ENCODE measurements at places on chromosomes 2 and 18.

- DNase-seq: no peak
Measured at GRCh38 chr18:78429127-78430108, 550.2 kb upstream of the SALL3 start.

DNA sequence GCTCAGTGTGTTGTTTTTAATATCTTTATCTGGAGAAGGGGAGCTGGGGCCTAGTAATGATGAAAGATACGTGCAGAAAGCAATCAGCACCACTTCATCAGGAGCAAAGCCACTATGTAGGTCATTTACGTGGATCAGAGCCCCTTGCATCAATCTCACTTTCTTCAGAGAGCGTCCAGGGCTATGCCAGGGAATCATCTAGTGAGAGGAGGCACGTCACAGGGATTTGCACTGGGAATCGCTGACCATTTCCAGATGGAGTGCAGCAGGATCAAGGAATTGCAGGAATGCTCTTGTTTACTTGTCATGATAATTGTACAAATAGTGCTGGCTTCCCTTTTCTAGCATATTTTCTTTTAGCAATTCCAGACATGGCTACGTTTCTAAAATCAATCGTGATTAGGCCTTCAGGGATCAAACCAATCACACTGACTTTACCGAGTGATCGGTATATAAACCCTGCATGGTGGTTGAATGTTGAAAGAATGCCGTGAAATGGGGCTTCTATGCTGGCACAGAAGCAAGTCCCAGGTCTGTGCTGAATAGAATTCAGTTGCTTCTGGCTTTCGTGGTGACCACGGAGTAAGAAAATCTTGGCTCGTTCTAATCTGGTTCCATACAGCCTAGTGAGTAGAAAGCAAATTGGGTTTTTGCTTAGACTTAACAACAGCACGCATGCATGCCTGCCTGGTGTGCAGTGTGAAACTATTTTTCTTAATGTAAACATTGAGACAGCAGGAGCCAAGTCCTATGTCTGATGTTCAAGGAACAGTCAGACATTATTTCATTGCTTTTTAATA is 122.8 kb downstream of the TMEM200C start:
- DNase-seq: no peak

GRCh38 chr2:131132729-131133128 is 27.6 kb downstream of the PLEKHB2 start:
- DNase-seq: no peak

- DNase-seq: no peak
Measured at GRCh38 chr18:78622251-78622906, 357.2 kb upstream of the SALL3 start.

- peak; percentile 31 for DNase-seq
Measured at GRCh38 chr2:38108907-38109731, 33.2 kb upstream of the CYP1B1 start.

GRCh38 chr2:18136881-18137475 is 258.5 kb downstream of the KCNS3 start:
- DNase-seq: no peak

- no peak for DNase-seq
Measured at GRCh38 chr2:200189964-200190363, 116.5 kb upstream of the SPATS2L start.

- no peak for DNase-seq
Measured at GRCh38 chr18:11322716-11323115, 173.3 kb upstream of the PIEZO2 start.

GRCh38 chr2:68223419-68223818 is 28.9 kb downstream of the PPP3R1 start:
- DNase-seq: no peak

DNA sequence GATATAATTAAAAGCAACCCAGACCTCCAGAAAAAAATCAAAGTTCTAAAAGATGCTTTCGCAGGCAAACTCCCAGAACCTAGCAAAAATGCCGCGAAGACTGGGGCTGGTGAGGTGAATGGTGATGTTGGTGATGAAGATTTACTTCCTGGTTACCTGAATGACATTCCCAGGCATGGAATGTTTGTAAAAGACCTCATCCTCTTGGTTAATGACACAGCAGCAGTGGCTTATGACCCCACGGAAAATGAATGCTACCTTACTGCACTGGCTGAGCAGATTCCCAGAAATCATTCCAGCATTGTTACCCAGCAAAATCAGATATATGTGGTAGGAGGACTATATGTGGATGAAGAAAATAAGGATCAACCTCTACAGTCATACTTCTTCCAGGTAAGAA is 994 bp downstream of the KLHL41 start:
- no peak for DNase-seq

- no peak for DNase-seq
Measured at GRCh38 chr18:79453816-79454735, 58.3 kb downstream of the NFATC1 start.

DNA sequence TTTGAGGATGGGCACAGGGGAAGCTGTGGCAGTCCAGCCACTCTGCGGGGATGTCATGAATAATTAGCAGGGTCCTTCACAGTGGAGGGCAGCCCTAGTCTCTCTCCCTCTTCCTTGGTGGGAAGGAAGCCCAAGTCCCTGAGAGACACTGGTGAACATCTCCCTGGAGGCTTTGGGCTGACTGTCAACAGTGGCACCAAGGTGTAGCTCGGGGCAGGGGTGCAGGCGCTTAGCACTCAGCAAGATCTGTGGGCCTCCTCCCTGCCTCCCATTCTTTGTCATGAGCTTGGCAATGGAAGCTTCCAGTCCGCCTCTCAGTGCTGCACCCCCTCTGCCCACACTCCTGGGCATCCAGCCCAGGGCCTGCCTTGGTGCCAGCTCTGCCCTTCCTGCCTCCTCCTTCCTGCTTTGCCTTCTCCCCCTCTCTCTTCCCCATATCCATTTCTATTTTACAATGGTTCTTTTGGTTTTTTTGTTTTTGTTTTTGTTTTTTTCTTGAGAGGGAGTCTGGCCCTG is 59.4 kb downstream of the STEAP3 start:
- no peak for DNase-seq

GRCh38 chr2:162686336-162686735 is 152.2 kb downstream of the KCNH7 start:
- DNase-seq: no peak

GRCh38 chr18:48848641-48849143 is 102.1 kb downstream of the SMAD7 start:
- no peak for DNase-seq

DNA sequence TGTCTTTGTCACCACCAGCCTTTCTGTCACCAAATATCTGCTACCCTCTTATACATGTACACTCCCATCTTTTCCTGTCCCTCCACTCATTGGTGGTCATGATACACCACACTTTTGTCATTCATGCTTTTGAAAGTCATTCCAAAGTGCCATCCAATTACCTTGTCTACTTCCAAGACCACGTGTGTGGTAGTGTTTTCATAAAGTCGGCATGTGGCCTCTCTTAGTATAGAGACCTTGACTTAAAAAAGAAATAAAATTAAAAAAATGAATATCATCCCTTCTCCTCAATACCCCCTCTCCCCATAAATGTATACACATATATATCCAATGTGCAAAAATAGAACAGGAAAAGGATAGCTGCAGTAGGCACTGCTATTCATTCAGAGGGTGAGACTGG is 271.4 kb downstream of the CNTNAP5 start:
- no peak for DNase-seq

DNA sequence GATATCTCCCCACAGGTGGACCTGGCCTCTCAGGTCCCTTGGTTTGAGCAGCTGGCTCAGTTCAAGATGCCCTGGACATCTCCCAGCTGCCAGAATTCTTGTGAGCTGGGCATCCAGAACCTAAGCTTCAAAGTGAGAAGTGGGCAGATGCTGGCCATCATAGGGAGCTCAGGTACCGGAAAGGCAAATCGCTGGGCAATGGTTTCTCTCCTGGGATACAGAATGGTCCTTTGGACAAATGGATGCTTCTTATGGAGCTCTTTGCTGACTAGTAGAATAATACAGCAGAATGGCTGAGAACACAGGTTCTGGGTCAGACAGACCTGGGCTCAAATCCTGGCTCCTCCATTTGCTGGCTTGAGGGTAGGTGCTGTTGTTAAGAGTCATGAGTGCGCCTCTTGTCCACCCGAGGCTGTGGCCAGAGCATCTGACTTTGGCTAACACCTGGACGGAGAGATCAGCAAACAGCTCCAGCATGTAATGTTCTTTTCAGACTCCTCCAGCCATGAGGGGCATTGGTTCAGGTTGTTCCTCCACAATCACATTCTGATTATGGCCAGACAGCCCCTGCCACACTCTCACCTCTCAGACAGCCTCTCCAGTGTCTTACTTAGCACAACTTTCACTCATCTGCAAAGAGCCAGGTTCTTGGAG is 7.5 kb downstream of the ABCG8 start:
- no peak for DNase-seq

- DNase-seq: no peak
Measured at GRCh38 chr2:72050734-72051133, 96.9 kb downstream of the CYP26B1 start.

DNA sequence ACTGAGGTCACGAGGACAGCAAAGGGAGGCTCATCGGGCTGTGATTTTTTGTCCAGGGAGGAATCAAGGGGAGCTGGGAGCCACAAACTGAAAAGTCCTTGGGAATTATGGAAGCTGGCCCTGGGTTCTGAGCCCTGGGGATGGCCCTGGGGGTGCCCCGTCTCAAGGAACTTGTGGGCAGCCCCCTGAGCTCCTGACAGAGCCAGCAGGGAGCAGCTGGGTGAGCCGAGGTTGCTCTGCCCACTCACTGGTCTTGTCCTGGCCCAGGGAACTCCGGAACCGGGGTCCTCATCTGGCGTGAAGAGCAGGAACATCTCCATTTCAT is 61.3 kb upstream of the HDAC4 start:
- DNase-seq: no peak

GRCh38 chr18:77119101-77119850 is 13.3 kb downstream of the MBP start:
- no peak for DNase-seq

- no peak for DNase-seq
Measured at GRCh38 chr18:59643740-59644139, 53.5 kb downstream of the CCBE1 start.

GRCh38 chr2:39571111-39571731 is 94.5 kb upstream of the TMEM178A start:
- DNase-seq: no peak

GRCh38 chr18:11795916-11796315 is 55.3 kb upstream of the CHMP1B start:
- DNase-seq: no peak

GRCh38 chr2:105836341-105836740 is 91.6 kb downstream of the NCK2 start:
- DNase-seq: no peak

GRCh38 chr2:197232010-197232409 is 78.6 kb downstream of the ANKRD44 start:
- DNase-seq: no peak

GRCh38 chr2:115678129-115678528 is 1235.7 kb downstream of the DPP10 start:
- no peak for DNase-seq

GRCh38 chr2:215504547-215504946 is 68.7 kb upstream of the FN1 start:
- no peak for DNase-seq

DNA sequence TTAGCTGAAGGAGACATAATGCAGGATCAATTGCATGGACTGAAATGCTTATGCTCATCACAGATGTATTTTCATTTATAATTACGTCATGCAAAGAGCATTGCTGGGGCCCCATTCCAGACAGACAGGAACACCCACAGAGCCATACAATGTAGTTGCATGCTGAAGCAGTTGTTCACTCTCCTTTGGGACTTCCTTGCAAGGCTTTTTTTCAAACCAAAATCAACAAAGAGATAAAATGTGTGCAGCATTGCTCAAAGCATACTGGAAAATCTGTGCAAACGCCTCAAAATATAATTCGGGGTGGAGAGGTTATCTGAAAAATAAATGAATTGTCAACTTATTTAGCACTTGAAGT is 463.2 kb downstream of the CDH2 start:
- DNase-seq: no peak

DNA sequence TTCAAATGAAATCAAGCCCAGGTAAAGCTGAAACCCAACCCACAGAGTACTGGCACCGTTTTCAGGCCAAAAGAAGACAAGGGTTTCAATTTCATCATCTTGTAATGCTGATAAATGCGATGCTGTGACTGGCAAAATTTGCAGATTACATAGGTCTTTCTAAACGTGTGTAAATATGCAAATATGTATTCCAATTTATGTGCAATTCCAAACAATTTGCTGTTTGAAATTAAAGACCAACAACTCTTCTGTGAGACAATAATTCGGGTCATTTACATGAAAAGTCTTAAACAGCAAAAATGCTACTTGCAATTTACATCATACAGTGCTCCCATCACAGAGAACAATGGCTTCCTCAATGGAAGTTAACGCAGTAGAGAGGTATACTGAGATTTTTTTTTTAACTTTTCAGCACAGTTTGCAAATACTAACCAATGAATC is 2.8 kb upstream of the ZNF532 start:
- no peak for DNase-seq

GRCh38 chr2:48529676-48530032 is 300 bp upstream of the STON1 start:
- DNase-seq: no peak

GRCh38 chr18:61653823-61654551 is 238.8 kb downstream of the RNF152 start:
- DNase-seq: no peak

GRCh38 chr18:46338766-46339165 is 234.6 kb downstream of the HAUS1 start:
- DNase-seq: no peak

DNA sequence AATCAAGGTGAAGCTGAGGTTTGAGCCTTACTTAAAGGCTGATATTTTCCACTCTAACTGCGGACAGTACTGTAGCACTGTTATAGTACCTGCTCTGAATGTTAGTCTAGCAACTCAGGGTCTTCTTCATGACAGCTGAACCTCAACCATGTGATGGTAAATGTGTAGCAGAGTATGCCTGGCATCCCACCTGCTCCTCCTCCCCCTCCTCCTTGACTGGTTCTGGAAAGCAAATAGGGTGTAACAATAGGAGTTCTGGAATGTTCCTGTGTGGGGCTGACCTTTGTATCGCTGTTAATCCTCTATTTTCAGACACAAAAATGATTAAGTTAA is 447 bp upstream of the CCL20 start:
- DNase-seq: no peak

GRCh38 chr2:73359915-73360697 is 25.5 kb upstream of the ALMS1 start:
- peak; percentile 34 for DNase-seq

DNA sequence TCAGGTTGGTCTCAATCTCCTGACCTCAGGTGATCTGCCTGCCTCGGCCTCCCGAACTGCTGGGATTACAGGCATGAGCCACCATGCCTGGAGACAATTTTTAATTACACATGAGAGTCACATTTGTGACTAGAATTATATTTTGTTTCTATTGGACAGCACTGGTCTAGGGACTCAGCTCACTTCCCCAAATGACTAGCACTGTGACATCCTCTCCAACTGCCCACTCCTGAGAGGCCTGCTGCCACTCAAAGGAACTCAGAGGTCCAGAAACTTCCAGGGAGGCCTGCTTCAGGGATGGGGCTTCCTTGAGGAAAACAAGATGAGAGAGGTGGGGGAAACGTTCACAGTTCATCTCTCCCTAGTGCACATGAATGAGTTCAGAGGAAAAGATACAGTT is 29.5 kb downstream of the TMEM163 start:
- DNase-seq: no peak

All from ACHN (cell line).